ENCODE measurements at places on chromosomes 16 and 17.

GRCh38 chr17:825216-825615, 43.1 kb downstream of the MRM3 start:
- DNase-seq: no peak

GRCh38 chr17:27523712-27524111, 67.5 kb downstream of the KSR1 start:
- no peak for DNase-seq

GRCh38 chr17:40582328-40582901, 17.1 kb upstream of the CCR7 start:
- DNase-seq: peak; percentile 61

DNA sequence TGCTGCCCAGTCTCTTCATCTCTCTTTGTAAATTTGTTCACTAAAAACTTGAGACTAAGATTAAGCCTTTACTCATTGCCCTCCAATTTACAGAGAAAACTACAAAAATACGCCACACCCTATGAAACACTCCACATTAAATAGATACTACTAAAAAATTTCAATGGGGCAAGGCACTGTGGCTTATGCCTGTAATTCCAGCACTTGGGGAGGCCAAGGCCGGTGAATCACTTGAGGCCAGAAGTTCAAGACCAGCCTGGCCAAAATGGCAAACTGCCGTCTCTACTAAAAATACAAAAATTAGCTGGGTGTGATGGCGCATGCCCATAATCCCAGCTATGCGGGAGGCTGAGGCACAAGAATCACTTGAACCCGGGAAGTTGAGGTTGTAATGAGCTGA, 3.8 kb downstream of the UBE2O start:
- DNase-seq: no peak

GRCh38 chr16:56964243-56965148, 2.7 kb downstream of the CETP start:
- peak; percentile 96 for DNase-seq

GRCh38 chr16:87926246-87927194, 9.8 kb downstream of the CA5A start:
- DNase-seq: peak; percentile 43

DNA sequence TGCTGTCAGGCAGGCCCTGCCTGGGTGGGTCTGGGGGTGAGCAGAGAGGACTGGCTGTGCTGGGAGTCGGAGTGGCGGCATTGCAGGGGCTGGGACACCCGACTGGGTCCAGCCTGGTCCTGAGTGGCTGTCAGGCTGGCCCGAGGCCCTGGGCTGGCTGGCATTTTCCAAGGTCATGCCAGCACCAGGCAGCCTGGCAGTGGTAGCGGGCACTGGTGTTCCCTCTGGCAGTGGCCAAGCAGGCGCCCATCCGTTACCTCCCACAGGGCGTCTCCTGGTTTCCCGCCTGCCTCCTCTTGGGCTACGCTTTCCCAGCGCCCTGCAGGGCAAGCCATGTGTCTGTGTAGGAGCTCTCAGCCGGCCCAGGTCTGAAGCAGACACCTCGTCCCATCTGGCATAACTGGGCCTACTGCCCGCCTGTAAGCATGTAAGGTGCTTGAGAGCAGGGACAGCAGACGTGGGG, 5.7 kb upstream of the PKMYT1 start:
- DNase-seq: no peak

DNA sequence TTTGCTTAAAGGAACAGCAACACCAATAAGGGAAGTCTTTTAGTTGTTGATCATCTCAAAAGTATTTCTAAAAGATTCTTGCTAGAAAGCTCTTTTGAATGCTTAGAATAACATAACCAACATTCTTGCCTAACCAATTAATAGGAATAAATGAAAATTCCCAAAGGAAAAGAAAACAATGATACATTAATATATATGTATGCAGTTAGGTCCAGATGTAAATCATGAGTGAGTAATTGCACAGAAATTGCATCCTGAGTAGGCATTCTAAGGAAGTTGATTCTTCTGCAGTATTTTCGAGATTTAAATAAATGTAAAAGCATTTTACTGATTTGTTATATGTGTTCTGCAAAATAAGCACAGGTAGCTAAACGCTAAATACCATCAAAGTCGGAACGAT, 22.1 kb downstream of the COX10 start:
- DNase-seq: no peak

DNA sequence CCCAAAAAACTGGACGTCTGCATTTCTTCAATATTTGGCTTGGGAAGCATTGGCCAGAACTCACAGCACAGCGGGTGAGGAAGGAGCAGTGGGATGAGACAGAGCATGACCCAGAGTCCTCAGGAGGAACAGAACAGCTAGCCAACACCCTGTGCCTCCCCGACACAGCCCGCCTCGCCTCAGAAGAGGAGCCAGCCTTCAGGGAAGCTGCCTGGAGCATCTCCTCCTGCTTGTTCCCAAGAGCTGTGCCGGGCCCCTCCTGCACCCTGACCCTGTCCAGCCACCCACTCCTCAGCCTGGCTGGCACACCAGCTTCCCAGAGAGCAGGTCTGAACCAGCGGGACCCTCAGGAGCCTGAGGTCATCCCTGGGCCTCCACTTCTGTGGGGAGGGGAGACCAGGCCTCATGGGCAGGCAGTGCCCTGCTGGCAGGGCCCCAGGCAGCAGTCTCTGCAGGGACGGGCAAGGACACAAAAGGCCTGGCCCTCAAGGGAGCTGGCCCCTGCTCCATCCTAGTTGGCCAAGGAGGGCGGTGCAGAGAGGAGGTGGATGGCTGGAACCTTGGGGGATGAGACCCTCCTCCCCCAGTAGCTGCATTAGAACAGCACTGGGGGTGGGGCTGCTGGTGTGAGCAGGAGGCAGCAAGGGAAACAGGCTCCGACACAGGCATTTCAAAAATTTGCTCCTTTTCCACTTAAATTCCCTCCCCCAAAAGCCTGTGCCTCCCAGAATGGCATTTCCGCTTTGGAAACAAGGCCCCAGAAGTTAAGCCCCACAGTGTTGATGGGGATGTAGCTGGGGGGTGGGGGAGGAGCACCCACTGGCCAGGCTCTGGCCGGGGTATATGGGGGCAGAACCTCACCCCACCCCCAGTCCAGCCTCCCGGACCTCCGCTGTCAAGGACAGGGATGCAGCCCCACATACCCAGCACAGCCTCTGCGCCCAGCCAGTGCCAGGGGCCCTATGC, 1.8 kb upstream of the BCAR1 start:
- no peak for DNase-seq

DNA sequence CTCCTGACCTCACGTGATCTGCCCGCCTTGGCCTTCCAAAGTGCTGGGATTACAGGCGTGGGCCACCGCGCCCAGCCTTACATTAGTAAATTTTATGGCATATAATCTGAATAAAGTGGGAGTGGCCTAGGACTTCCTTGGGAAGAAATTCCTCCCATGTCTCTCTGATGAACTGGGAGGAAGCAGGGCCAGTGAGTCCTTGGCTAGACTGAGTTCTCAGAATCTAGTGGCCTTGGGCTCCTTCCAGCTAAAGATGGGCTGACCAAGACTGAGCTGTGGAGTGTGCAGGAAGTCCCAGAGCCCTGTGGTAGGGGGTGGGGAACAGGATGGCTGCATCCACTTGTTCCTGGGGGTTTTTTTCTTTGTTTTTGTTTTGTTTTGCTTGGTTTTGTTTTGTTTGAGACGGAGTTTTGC, 10.0 kb upstream of the NAGLU start:
- DNase-seq: no peak

DNA sequence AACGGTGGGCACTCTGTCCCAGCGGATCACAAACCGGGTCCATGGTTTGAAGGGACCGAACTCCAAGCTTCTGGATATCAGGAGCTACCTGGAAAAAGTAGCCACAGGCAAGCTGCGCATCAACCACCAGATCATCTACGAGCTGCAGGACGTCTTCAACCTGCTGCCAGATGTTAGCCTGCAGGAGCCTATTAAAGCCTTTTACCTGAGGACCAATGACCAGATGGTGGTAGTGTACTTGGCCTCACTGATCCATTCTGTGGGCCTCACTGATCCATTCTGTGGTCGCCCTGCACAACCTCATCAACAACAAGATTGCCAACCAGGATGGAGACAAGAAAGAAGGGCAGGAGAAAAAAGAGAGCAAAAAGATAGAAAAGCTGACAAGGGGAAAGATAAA, 6.3 kb upstream of the CEP112 start:
- DNase-seq: no peak

GRCh38 chr17:81733507-81734404, 21.7 kb downstream of the SLC25A10 start:
- peak; percentile 82 for DNase-seq

- no peak for DNase-seq
These were observed 103.2 kb upstream of the SDK2 start for GRCh38 chr17:73747221-73748002.

DNA sequence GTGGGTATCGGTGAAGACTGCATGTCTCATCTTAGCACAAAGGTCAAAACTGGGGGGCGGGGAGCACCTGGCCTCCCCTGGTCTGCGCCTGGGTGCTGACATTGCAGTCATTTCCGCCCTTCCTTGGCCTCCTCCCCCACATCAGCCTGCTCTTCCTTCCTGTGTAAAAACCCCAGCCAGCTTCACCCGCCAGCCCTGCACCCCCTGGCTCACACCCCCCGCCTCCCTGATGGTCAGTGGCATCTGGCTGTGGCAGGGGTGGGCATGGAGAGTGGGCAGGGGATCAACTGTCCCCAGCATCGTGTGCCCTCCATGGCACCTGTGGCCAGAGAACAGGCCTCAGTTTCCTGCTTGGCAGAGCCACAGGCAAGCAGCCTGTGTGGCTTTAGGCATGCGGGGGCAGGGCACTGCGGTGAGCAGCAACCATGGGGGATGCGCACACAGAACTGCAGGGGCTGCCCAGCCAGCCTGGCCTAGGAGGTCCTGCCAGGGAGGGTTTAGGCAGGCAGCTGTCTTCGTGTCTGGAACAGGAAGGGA, 26.5 kb upstream of the LASP1NB start:
- DNase-seq: peak; percentile 90

- no peak for DNase-seq
These were observed 126.0 kb upstream of the GOT2 start for GRCh38 chr16:58859958-58860669.

- no peak for DNase-seq
These were observed 2.0 kb upstream of the C17orf99 start for GRCh38 chr17:78144147-78144719.
